ENCODE measurements at places on chromosomes 11 and 22.

GRCh38 chr22:20973634-20974286, 6.7 kb downstream of the AIFM3 start:
- DNase-seq = no peak

DNA sequence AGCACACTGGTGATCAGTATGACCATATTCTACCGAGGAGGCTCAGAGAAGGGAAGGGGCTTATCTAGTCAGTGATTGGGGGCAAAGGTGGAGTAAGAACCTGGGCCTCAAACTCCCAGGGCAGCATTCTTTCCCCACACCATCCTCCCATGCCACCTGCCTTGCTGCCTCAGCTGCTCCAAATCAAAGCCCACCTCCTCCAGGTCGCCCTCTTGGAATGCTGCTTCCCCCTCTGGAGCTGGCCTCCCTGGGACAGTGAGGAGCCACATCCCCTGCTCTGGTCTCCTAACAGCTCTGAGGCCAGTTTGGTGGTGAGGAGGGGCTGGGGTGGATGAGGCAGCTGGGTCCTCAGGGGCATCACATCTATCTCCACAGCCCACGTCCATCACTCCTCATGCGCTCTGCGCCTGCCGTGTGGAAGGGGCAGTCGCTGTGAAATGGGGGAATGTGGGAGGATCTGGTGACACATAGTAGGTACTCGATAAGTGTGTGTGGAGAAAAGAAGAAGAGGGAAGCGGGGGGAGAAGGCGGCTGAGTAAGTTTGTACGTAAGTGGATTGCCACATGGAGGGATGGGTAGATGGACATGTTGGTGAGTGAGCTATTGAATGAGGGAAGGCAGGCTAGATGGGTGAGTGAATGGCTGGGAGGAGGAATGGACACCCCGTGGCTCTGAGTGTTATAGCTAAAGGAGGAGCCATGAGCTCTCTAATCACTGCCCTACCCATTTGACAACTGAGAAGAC, 16.1 kb upstream of the ARHGEF17 start:
- no peak for DNase-seq

DNA sequence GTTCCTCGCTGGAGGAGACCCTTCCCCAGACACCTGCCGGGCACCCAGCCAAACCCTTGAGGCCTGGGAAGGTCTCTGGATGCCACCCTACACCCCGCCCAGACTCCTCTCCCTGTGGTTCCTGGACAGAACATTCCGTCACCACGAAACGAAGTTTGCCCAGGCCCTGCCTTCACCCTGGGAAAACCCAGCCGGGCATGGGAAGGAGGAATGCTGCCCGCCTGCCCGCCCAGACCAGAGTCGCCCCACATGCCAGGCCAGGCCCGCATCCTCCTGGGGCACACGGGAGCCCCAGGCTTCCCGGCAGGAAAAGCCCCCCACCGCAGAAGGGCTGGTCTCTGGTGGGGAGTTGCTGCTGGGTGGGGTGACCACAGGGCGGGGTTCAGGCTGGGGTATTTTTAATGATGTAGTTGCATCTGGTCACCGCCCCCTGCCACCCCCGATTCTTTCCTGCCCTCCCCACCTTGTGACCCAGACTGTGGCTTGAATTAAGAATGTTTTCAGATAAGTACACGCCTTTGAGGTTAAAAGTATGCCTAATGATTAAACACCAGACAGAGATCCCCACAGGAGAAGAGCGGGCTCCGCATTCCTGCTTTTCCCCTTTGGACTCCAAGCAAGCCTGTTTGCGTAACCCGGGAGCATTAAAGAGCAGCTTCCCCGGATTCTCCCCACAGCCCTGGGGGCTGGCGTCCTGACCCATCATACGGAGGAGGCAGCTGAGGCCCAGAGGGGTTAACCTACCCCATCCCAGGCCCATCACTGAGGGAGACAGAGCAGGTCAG, 44.6 kb upstream of the PPARA start:
- DNase-seq = no peak

DNA sequence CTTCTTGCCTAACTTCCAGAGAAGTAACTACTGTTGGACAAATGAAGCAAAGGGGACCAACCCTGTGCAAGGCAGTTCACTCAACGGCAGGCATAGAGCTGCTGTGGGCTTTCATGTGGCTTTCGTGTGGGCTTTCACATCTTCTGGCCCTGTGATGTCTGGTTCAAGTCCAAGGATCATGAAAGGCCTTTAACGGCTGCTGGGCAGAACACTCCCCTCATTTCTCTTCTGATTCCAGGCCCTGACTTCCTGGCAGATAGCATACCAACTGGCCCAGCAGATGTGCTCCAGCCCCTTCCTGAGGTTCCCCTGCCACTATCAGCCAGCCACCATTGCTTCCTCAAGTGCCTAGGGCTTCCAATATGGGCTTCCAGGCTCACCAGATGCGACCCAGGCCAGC, 28.7 kb upstream of the CTR9 start:
- DNase-seq = no peak

DNA sequence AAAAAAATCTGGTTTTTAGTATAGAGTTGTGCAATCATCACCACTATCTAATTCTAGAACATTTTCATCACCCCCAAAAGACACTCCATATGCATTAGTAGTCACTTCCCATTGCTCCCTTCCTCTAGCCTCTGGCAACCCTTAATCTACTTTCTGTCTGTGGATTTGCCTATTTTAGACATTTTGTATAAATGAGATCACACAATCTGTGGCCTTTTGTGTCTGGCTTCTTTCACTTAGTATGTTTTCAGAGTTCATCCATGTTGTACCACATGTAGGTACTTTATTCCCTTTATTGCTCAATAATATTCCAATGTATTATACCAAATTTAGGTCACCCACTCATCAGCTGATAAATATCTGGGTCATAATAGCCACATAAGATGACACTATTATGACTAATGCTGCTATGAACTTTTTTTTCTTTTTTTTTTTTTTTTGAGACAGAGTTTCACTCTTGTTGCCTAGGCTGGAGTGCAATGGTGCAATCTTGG, 67.5 kb upstream of the SCUBE2 start:
- no peak for DNase-seq

DNA sequence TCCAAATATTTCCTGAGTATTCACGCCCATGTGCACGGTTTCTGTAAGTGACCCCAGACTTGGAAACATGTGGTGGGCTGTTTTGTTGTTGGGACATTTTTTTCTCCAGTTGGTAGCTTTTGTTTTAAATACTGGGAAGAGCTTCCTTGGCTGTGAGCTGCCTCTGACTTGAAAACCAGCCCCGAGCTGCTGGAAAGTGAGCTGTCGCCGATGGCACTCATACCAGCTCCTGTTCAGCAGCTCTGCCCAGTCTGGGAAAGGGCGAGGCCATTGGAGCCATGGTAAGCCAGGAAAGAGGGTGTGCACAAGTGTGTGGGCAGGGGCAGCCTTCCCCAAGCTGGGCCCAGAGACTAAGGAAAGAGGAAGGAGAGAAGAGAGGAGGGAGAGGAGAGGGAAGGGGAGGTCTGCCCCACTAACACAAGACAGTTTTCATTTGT, 3.2 kb upstream of the FLI1 start:
- DNase-seq = no peak

DNA sequence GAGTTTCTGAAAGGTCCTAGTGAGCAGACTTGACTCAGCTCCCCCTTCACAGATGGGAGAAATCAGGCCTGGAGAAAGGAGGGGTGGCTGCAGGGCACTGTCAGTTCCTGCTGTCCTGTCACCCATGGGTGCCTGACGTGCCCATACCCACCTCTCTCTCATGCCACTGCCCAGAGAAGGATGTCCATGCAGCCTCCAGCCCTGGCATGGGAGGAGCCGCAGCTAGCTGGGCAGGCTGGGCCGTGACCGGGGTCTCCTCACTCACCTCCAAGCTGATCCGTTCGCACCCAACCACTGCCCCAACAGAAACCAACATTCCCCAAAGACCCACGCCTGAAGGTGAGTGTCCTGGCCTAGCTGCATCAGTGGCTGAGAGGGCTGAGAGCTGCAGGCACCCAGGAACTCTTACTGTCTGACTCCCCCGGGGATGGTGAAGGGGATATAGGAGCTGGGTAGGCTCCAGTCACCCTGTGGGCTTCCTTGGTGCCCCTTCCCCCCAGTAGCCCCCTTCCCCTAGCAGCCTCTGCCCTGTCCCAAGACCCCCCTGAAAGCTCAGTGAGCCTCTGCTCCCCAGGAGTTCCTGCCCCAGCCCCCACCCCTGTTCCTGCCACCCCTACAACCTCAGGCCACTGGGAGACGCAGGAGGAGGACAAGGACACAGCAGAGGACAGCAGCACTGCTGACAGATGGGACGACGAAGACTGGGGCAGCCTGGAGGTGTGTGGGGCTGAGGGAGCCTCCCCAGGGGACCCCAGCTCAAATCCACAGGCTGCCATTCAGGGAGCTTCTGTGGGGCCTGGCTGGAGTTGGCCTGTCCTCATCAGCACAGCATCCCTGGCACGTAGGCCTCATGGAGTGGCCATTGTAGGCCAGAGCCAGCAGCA, 11.8 kb downstream of the SCYL1 start:
- DNase-seq = no peak

DNA sequence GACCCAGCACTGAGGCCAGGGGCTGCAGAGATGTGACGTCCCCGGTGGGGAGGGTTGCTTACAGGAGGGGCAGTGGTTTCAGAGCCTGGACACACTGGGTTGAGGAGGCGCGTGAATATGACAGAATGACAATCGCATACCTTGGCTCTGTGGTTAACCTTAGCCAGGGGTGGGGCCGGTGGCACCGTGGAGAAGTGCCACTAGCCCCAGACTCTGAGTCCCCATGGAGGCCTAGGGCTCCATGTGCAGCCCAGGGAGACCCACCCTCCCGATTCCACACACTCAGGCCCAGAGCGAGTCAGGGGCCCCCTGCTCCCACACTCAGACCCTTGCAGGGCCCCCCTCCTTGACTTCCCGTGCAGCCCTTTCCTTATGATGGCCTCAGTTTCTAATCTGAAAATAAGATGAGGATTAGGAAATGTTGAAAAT, 3.6 kb upstream of the ACR start:
- no peak for DNase-seq

DNA sequence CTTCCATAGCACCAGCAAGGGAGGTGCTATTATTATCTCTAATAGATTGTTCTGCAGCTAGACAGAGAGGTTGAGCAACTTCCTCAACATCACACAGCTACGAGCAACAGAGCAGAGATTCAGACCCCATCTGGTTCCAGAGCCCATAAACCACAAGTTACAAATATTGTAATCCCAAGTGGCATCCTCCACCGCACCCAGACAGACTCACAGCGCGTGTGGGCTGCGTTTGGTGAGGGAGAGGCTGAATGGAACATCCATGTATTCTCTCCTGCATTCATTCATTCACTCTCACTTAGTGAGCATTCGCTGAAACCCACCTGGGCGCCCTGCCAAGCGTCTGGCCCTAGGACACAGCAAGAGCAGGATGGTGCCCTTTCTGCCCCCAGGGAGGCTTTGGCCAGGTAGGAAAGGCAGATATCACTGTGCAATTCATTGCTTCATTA, 33.5 kb downstream of the LIF start:
- DNase-seq = no peak

DNA sequence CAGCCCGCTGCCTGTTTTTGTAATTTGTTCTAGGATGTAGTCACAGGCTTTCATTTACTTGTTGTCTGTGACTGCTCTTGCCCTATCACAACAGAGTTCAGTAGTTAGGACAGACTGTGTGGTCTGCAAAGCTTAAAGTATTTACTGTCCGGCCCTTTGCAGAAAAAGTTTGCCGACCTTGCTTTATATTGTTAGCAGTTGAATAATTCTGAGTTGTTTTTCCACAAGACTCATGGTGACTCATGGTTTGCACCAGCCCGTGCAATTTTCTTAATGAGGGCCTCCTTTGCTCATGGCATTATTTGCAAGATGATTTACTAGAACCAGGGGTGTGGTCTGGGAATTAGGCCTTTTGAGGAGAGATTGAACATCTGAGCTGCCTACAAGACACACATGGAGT, 110.6 kb downstream of the SCN3B start:
- DNase-seq = no peak

GRCh38 chr11:33868647-33869461, 23.0 kb downstream of the LMO2 start:
- DNase-seq = no peak

GRCh38 chr22:49263101-49263500, 564.6 kb downstream of the BRD1 start:
- DNase-seq = no peak

- no peak for DNase-seq
Measured at GRCh38 chr11:6321356-6321755, 1.1 kb upstream of the CAVIN3 start.

DNA sequence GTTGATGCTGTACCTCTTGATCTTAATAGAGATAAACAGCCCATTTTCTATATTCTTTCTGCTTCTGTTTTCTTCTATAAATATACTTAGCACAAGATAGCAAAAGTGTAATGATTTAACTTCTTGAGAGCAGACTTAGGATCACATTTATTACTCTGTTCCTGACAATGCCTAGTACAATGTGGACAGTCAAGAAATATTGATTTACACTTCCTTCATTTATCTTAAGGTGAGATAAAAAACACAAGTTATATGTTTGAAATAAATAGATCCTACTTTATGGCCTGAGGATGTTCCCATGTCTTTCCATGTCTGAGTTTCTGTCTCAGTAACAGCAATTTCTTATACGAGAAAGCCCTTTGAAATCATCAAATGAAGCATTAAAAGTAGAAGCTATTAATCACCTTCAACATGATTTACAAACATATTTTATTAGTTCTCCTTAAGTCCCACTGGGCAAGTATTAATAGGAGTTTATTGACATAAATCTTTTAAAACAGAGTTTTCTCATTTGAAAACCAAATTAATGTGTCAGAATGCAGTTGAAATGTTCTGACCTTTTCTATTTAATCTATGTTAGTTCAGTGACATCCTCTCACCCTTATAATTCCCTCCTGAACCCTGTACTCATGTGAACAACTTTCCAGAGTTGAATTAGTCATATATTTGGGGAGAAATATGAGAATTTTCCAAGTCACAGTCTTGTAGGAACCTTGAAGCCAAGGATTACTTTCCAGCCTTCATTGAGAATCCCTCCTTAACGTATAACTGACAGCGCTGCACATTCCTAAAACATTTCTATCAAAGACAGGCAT, 1611.7 kb upstream of the TENM4 start:
- no peak for DNase-seq

GRCh38 chr22:23230348-23231068, 50.2 kb downstream of the BCR start:
- DNase-seq = no peak

DNA sequence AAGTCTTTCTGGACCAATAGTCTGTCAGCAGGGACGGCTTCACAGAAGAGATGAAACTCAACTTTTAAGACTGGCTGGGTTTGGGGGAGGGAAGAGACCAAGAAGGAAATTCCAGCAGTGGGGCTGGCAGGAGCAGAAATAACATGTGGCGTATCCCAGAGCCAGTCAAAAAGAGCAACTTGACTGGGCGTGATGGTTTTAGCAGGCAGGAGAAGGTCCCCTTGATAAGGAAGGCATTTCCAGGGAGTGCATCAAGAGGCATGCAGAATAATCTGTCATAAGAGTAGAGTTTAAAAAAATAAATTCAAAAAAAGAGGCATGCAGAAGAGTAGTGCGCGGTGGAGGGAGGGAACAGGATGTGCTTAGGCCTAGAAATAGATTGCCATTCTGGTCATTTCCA, 52.5 kb downstream of the C22orf31 start:
- no peak for DNase-seq

DNA sequence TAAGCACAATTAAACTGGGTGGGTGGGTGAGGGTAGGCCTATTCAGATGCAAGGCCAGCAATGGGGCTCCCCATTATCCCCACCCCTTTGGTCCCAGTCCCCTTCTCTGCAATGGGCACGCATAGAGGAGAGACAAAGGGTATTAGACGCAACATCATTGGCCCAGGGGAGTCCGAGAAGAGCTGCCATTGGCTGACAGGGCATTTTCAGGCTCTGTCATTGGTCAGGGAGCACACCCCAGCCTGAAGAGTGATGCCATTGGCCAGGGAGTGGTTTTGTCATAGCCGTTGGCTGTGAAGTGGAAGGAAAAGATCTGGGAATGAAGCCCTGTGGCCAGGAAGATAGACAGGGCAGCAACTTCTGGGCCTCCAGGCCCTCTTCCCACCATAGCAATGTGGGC, 2.8 kb upstream of the TRIM3 start:
- DNase-seq = no peak
